MCF 10A (cell line): ENCODE measurements at places on chromosomes 1 and 21. TPM values are rescaled to one million over a fixed set of nuclear protein-coding genes. Genes with fewer than 3 reads are reported as not detected.
A peak's percentile ranks its signal among the peaks of the same experiment; 100 is the strongest.

GRCh38 chr1:91872559-91873081 is 13.3 kb downstream of the TGFBR3 start:
- peak; percentile 73 for DNase-seq

- DNase-seq, result peak; percentile 74
Measured at GRCh38 chr1:188237573-188238348, 1409.0 kb downstream of the PLA2G4A start.

DNA sequence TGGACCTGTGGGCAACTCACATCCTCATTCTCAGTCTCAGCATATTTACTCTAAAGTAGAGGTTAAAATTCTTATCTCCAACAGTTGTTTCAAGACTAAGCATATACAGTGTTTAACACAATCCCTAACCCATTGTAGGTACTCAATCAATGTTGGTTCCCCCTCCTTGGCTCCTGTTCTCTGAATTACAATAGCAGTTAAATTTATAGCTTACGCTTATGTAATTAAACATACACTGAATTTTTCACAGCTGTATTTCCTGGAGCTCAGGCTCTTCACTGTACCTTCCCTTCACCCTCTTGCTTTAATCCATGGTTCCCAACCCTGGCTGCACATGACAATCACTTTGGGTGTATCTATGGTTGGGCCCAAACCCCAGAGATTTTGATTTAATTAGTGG is 89.4 kb downstream of the LPAR3 start:
- DNase-seq, result no peak

Gene CACNA1S
- total RNA-seq, result not detected in 2 replicates

Gene APH1A
- 123 and 154 TPM in 2 replicates for total RNA-seq

DNA sequence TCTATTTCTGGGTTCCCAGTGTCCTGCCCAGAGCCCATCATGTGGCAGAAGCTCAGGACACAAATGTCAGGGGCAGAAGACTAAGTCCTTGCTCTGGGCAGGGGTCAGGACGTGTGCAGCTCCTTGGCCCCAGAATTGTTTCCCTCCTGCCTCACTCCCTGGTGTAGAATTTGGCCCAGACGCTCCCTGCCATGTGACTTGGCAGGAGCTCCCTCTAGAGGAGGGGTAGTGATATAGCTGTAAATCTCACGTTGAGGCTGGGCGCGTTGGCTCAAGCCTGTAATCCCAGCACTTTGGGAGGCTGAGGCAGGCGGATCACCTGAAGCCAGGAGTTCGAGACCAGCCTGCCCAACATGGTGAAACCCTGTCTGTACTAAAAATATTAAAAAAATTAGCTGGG is 91.2 kb downstream of the UBIAD1 start:
- no peak for DNase-seq

Gene AADACL4
- not detected in 2 replicates for total RNA-seq

GRCh38 chr1:176033474-176033873 is 173.6 kb downstream of the COP1 start:
- peak; percentile 35 for DNase-seq

DNA sequence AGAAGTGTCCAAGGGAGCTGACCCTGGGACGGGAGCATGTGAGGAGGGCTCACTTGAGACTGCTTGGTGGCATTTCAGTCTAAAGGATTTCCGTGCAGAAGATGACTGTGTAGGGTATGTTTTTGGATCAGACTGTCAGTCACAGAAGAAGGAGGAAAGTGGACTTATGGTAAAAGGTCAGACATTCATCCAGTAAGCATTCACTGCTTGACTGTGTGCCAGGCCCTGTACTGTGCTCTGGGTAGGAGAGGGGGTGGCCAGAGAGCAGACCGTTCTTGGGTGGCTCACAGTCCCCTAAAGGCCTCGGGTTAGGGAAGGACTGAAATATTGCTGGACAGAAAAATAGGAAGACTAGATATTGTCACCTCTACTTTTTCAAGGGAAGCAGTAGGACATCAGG is 2.1 kb upstream of the SERINC2 start:
- no peak for DNase-seq

DNA sequence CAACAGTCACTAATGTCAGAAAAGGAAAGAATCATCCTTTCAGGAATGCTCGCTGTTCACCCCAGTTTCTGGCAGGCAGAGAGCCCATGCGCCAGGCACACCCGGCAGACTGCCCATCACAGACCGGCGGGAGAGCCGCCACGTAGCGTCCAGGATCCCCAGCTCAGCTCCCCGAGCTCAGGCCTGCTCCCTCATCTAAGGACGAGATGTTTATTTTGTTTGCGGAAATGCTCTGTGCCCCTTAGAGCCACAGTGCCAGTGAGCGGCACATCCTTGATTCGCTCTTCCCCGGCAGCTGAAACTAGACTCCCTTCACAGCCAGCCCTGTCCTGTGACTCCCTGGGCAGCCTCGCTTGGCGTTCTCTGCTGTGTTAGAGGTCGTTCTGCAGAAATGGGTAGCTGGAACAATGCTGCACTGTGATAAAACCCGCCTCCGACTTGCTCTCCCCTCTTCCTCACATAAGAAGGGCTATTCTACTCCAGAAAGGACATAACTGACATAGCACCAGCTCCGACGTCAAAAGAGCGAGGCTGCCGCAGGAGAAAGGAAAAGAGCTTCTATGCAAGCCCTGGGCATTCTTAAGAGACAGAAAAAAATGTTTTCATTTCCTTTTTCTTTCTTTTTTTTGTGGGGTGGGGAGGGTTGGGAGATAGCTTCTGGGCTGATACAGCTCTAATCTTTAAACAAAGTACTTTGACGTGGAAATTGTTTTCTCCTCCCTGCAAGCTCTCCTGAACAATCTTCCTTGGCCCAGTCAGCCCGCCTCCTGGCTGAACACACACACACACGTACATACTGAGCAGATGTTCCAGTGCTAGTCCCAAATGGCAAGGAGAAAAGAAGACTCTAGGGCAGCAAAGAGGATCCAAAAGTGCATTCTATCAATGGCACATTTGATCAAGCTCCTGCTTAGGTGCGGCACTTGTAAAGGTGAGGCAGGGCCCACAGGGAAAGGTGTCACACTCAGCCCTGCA is 37.2 kb downstream of the MRAP start:
- DNase-seq, result no peak

GRCh38 chr1:28147264-28148094 is 29.0 kb downstream of the PTAFR start:
- no peak for DNase-seq

Gene CD52
- total RNA-seq, result not detected in 2 replicates

- peak; percentile 42 for DNase-seq
Measured at GRCh38 chr1:241950390-241950789, 7.2 kb upstream of the BECN2 start.

DNA sequence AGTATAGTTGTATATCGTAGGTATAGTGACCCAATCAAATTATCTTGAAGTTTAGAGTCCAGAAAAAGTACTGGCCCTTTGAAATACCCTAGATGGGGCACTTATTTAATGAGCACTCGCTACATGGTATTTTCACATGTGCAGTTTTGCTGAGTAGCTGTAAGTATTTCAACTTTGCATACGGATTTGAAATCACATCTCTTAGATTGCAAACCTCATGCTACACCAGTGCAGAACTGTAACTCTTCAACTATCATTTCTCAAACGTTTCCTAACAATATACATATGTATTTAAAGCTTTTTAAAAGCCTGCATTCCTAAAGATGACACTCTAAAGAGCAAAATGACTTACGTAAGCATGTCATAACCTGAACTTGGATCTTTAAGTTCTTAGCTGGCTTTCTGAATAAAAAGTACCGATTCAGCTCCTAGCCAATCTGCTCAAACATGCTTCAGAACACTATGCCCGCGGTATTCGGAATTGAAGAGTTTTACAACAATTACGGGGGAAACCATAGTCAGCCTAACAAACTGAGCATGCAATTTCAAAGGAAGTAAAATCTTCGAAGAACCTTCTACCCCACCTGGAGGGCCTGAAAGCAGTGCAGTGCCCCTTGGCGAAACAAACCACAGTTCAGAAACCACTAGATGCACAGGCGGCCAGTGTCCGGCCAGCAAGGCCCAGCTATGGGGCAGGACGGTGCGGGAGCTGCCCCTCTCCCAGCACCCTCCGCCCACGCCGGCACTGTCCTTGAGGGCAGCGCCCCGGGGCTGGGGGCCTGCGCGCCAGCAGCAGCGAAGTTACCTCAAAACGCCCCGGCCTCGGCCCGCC is 863 bp downstream of the FH start:
- peak; percentile 50 for DNase-seq

- no peak for DNase-seq
Measured at GRCh38 chr1:165279882-165280281, 76.6 kb downstream of the LMX1A start.

Gene ADAR
- total RNA-seq, result 168 and 196 TPM in 2 replicates

DNA sequence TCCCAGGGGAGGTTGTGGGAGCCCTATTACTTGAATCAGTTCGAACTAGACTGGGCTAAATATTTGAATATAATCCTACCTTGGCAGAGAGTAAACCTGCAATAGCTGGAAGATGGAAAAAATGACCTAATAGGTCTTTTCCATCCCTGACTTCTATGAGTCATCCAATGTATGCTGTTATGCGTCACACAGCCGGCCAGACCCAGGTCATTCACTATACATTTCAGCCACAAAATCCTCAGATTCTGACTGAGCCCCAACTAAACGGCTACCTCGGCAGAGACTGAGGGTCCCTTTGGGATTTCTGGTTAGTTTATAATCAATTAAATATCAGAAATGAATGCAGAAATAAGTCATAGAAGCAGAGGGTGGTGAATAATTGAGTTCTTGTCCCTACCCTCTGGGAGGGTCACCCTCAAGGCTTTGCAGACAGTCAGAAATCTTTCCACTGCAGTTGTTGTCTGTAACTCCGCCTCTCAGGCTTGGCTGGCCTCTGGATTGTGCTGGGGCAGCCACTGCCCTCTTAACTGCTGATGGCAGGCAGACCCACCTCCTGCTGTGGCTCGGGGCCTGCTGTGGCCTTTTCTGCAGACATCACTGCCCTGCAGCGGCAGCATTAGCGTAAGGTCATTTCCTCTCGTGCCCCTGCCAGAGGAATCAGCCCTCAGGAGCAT is 240.5 kb downstream of the TGFB2 start:
- DNase-seq, result peak; percentile 95

DNA sequence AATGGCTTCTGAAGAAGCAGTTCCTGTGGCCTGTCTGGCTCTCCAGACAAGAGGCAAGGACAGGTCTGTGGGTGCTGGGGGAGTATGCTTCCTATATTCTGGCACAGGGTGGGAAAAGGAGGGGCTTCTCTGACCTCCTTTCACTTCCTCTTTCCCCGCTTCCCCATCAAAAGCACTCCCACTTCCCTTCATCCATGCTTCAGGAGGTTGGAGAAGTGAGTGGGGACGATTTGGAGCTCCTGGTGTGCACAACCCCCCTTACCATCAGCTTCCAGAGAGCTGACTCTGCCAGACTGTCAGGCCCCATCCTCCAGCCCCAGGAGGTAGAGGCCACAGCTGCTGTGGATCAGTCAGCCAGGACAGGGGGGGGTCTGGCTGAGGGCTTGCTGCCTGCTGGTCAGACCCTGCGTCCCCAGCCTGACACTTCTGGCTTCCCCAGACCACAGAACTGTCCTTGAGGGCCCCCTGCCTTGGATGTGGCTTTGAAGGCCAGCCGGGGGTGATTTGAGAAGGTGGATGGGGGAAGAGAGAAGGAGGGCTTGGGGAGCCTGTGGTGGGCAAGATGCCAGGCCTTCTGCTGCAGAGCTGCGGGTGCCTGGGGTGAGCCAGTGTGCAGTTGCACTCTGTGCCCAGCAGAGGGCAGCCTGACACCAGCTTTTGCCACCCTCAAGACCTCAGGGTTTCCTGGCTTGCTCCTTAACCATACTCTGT is 21.5 kb upstream of the TMEM222 start:
- peak; percentile 85 for DNase-seq

DNA sequence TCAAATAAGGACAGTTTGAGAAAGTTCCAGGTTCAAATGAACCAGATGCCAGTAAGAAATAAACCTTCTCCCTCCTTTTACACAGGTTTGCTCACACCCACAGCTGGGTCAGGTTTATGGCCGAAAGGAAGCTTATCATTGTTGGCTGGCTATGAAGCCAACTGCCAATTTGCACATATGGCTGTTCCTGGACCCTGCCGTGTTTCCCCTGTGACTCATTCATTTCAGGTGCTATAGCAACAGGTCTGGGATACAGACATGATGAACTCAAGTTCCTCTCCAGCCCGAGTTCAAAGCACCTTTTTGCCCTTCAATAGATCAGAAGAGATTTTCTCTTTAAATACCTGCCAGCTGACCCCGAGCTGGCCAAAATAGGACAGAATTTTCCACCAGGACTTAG is 134.4 kb upstream of the SMYD2 start:
- peak; percentile 50 for DNase-seq

Gene FRRS1
- total RNA-seq, result 7.2 and 7.4 TPM in 2 replicates

DNA sequence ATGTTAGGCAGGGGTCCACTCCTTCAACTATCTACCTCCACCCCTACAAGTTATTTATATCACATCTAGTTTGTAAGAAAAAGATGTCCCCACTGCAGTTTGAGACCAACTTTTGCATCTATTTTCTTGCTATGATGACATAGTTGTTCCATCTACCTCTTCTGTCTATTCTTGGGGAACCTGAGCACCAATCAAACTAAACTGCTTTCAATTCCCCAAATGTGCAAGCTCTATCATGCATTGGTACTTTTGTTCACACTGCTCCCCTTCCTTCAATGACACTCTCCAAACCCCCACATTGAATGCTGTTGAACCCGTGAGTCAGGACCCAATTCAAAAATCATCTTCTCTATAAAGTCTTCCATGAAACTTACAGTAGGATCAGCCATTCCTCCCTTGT is 16.0 kb upstream of the FRRS1 start:
- DNase-seq, result no peak

DNA sequence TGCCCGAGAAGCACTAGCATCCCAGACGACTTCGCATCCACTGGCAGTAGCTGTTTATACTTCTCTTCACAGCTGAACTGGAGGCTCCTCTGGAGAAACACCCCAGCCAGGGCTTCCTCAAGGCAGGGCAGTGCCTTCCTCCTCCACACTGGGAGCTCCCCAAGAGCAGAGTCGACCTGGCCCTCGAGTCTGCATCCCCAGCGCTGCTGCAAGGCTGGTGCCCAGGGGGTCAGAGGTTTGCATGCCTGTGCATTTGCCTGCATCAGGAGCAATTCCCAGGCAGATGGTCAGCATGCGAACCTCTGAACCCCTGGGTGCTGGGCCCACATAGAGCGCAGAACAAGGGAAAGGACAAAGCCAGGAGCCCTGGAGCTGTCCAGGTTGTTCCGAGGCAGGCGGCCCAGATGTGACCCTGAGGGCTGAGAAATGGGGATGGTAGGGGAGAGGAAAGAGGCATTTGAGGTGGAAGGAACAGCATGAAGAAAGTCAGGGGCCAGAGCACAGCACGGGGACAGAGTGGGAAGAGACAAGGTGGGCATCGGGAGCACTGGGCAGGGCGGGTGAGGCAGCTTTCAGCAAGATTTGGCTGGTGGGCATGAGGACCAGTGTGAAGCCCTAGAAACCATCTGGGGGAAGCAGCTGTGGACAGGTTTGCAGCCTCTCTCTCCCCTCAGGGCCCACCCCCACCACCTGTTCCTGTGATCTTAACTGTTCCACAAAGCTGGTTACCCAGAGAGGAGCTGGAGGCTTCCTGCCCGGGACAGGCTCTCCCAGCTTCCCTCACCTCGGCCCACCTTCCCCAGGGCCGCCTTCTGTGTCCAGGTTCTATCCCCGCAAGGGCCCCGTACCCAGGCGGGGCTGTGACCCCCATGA is 6.4 kb upstream of the S100A8 start:
- DNase-seq, result no peak

GRCh38 chr1:243293941-243294722 is 38.3 kb downstream of the SDCCAG8 start:
- DNase-seq, result no peak

GRCh38 chr1:58094221-58094620 is 452.3 kb downstream of the OMA1 start:
- no peak for DNase-seq
